ENCODE measurements at places on chromosomes 6 and 20.
A peak's percentile ranks its signal among the peaks of the same experiment; 100 is the strongest.

- no peak for DNase-seq
Observed at GRCh38 chr20:53738039-53738944, 144.7 kb upstream of the ZNF217 start.

DNA sequence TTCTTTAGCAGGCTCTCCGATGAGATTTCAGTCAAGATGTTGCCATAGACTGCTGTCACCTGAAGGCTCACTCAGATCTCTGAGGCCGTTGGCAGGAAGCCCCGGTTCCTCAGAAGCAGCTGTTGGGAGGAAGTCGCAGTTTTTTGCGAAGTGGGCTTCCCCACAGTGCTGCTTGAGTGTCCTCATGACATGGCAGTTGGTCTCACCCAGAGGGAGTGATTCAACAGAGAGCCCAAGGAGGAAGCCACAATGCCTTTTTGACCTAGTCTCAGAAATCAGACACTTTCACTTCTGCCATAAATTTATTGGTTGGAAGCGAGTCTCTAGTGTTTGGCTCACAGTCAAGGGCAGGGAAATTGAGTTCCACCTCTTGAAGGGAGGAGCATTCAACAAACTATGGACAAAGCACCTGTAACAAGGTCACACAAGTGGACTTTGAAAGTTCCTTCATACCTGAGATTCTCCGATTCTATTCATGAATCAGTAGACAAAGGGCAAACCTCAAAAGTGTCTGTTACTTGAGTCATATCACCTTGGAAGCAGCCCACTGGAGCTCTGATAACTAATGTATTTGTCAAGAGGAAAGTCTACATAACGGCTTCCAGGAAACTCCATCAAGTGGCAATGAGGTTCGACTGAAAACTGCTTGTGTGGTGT is 208.3 kb downstream of the TASP1 start:
- no peak for DNase-seq

DNA sequence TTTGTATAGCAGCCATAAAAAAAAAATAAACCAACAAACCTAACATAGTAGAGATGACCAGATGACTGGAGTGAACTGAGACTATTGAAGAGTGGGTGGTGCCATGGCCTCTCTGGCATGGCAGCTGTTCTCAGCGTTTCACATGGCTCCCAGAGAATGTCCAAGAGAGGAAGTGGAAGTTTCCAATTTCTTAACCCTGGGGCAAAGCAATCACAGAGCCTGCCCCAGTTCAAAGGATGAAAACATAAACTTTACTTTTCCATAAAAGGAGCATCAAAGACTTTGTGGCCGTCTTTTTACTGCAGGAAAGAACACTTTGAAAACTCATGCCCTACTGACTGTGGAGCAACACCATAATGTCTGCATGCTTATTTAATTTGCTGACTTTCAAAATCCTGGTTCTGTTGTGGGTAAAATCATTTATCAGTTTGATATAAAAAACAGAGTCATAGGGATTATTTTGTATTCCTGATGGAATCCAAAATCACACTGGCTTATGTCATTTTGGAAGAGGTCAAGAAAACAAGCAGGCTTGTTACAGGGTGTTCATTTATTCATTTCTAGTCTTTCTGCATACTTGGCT is 165.4 kb downstream of the SLC35B3 start:
- no peak for DNase-seq

GRCh38 chr20:25580711-25581110 is 4.6 kb downstream of the NINL start:
- no peak for DNase-seq

- peak; percentile 85 for DNase-seq
Observed at GRCh38 chr6:155528982-155529453, 73.4 kb upstream of the NOX3 start.

DNA sequence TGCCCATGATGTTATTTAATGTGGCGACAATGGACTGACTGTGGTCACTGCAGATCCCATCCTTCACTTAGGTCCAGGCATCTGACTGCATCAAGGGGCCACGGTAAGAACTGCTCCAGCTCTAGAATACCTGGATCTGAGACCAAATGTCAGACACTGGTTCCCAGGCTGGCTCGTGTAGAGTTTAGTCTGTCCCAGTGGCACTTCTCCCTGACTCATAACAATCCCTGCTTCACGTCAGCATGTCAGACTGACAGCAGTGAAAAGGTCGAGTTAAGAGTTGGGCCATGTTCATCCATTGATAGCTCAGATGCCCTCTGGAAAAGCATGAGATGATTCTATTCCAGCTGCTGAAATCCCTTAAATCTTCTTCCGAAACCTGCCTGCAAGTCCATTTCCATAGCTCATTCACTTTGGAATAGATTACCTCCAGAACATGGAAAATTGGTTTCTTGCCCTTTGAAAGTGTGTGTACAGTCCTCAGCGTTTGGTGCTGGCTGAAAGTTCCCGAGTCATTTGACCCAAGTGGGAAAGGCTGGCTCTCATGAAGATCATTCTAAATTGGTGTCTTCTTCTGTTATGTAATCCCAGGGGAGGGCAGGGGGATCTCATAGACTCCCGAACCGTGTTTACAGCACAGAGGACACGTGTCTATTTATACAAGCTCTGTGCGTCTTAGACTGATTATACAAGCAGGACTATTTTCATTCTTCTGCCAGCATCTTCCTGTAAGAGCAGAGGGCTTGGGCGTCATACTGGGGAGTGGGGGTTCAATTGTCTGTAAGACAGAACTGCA is 160.8 kb downstream of the ZDHHC14 start:
- no peak for DNase-seq

- no peak for DNase-seq
Observed at GRCh38 chr20:20393207-20394120, 25.6 kb downstream of the INSM1 start.

DNA sequence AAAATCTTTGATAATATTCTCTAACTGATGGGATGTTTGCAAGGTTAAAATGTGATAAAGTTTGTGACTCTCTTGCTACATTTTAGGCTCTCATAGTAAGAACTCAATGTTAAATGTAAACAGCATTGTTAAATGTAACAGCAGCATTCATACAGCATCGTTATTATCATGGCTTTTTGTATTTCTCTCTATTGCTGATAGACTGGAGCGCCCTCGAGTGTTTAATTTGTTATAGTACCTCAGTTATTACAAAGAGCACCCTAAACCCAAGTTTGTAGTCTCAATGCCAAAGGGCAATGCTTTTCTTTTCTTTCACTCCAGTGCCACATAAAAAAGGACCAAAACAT is 14.9 kb upstream of the TTPAL start:
- peak; percentile 52 for DNase-seq

DNA sequence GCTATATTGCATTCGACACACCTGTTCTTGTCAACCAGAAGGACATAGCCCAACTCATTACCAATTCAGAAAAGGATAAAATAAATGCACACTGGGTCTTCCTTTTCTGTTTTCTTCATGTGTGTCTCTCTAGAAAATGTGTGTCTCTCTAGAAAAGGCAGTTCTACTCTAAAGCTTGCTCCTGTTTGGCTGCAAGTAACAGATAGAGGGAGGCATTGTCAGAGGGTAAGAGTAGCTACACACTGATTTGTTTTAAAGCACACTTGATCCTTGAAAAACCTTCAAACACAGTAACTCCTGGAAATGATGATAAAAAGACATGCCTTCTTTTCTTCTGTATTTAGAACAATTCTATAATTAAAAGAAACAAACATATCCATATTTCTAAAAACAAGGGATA is 21.3 kb downstream of the GRM1 start:
- DNase-seq, result no peak

DNA sequence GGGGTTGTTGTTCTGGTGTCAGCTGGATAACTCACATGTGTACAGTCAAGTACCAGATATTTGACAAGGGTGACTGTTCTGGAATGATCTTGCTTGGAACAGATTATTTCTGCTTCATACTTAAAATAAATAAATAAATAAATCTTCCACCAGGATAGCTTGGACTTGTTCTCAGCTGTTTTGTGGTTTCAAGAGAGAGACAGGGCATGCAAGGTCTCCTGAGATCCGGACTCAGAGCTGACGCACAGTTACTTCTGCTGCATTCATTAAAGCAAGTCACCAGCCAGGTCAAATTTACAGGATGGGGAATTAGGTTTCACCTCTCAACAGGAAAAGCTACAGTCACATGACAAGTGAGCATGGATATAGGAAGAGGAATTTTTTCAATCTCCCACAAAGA is 285.0 kb upstream of the SPTLC3 start:
- DNase-seq, result no peak

DNA sequence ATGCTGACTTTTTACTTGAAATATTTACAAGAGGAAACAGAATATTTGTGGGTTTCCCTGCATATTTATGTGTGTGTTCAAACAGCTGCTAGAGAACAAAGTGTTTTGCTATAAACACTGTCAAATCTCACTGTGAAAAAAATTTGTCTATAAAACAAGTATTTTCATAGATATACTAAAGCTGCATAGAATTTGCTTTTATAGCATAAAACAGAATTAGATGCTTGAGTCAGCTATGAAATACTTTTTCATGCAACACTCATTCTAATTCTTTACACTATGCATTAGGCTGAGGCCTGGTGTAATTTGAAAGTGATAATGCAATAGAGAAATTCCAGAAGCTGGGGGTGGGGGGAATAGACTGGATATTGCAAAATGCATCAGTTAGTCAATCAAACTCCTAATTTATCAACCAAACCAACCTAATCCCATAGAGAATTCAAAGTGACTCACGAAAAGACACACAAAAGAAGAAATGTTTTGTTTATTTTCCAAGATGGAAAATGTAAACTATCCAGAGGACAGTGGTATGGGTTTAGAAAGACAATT is 148.2 kb downstream of the LAMA2 start:
- no peak for DNase-seq

GRCh38 chr6:139847457-139847813 is 473.0 kb upstream of the CITED2 start:
- no peak for DNase-seq

DNA sequence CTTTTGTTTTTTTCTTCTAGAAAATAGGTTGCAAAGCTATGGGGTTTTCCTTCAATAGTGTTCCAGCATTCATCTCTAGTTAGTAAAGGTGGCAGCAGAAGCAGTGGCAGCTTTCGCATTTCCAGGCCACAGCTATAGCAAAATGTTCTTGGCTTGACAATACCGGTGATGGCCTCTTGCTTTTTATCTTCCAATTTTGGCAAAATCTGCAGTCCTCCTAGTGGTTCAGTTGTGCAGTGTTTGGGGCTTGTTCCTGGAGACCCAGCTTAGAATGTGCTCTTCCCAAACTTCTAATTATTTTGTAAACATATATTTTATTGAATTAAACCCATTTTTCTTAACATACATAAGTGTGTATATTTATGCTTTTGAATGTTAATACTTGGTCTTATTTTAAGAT is 370.6 kb upstream of the MAN1A1 start:
- DNase-seq, result no peak

- no peak for DNase-seq
Observed at GRCh38 chr20:49519777-49520359, 37.4 kb upstream of the KCNB1 start.

- no peak for DNase-seq
Observed at GRCh38 chr6:8821981-8822381, 386.6 kb upstream of the SLC35B3 start.

- DNase-seq, result no peak
Observed at GRCh38 chr20:40225596-40225995, 463.4 kb downstream of the MAFB start.

- DNase-seq, result no peak
Observed at GRCh38 chr20:49956689-49957088, 20.5 kb downstream of the RNF114 start.

GRCh38 chr6:16419636-16420336 is 181.4 kb downstream of the GMPR start:
- no peak for DNase-seq

DNA sequence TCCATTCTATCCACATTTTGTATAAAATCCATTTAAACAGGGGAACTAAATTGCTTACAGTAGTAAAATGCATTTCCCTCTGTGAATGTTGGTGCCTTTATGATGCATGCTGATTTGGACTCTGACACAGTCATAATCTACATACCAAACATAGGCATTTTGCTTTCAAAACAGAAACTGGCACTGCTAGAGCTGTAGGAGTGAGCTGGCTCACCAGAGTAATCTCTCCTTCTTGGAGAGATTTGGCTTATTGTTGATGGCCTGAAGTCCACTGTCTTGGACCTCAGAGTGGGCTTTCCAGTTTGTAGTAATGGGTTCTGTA is 363.2 kb upstream of the FLRT3 start:
- DNase-seq, result no peak

- DNase-seq, result no peak
Observed at GRCh38 chr6:9002833-9003232, 567.5 kb upstream of the SLC35B3 start.

DNA sequence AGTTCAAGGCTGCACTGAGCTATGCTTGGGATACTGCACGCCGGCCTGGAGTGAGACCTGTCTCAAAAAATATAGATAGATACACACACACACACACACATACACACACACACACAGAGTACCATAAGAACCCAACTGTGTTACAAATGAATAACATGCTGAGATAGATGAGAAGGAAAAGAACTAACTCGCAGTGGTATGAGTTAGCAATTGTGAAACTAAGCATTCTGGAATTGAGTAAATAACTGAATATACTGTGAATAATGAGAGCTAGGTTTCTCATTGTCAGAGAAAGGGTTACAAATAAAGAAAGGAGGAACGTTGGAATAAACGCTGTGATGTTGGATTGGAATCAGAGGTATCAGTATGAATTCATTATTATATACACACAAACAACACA is 14.6 kb upstream of the FAXC start:
- DNase-seq, result no peak

- DNase-seq, result no peak
Observed at GRCh38 chr6:160261991-160262680, 3.5 kb upstream of the SLC22A2 start.

- no peak for DNase-seq
Observed at GRCh38 chr6:122200440-122200839, 199.0 kb upstream of the HSF2 start.
